CMK (cell line): ENCODE measurements at places on chromosomes 11 and 22.

GRCh38 chr22:20247010-20247505, 21.1 kb downstream of the RTN4R start:
- no peak for DNase-seq

DNA sequence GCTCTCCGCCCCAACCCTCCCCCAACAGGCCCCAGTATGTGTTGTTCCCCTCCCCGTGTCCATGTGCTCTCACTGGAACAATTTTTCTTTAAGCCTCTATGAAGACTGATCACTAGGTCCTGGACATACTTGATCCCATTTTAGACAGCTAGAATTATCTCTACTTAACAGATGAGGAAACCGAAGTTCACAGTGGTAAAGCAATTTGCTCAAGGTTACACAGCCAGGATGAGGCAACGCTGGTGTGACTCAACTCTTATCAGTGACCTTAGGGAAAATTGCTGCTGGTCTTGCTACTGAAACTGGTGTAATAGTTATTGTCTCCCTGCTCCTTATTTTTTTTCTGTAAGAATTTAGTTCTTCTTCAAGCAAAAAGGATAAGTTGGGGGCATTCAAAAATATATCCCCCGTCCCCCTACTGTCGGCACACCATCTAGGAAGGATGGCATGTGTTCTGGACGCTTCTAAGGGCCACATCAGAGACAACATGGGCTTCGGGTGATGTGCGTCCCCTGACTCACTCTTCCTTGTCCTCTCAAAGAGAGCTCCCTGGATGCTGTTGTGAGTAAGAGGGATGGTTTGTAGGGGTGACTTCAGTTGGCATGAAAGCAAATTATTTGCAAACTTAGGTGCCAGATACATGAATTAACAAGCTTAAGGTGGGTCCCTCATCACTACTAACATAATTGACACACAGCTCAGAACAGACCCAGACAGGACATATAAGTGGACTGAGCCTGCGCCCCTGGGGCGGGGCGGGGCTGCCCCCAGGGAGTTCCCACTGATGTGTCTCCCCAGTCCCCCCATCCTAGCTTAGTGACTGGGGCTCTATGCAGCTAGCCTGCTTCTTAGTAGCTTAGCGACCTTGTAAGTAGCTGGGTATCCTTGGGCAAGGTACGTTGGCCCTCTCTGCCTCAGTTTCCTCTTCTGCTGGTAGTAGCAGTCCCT, 23.6 kb upstream of the ALX4 start:
- DNase-seq: no peak

DNA sequence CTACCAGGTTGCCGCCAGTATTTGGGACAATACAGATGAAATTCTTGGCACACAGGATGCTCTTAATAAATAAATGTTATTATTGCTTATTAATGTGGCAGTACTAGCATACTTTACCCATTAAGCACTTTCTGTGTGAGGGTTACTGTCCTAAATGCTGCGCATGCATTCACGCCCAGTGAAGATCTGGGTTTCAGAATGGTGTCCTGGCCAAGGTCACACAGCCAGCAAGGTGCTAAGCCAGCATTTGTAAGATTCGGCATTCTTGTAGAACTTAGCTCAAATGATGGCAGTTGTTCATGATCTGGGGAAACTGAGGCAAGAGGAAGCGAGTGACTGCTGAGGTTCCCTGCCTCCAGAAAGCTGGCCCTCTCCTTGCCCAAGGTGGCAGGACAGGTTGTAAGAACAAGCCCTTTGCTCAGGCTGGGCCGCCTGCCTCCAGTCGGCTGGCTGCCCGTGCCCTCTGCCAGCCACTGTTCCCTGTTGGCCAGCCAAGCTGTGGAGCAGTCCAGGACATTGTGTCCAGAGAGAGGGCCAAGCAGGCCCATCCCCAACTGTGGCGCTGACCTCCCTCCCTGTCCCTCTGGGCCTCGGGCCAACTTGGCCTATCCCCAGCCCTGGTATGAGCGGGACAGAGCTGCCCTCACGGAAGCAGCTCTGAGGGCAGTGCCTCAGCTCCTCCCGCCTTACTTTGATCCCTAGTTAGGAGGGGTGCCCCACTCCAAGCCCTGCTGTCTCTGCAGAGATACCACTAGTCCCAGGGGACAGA, 28.8 kb downstream of the TOB2 start:
- DNase-seq: no peak

DNA sequence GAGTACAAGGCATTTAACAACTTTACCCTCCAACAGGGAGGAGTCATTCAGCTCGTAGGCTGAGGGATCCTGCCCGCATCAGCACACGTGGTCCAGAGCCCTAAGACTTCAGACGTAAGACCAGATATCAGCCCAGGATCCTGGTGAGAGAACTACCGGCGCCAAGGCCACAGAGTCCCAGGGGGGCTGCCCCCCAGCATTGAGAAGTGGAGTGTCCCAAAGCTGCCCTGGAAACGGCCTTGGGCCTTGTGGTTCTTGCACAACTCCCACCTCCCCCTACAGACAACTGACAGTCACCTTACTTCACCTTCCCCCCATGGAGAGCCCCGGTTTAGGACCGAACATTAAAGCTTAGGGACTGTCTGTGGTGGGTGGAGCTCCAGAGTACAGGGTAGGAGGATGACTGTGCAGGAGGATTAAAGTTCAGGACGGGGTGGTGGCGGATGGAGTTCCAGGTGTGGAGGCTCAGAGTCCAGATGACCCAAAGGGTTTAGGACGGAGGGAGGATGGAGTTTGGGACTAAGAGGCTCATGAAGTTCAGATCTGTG, 1.0 kb downstream of the C11orf91 start:
- DNase-seq: no peak

DNA sequence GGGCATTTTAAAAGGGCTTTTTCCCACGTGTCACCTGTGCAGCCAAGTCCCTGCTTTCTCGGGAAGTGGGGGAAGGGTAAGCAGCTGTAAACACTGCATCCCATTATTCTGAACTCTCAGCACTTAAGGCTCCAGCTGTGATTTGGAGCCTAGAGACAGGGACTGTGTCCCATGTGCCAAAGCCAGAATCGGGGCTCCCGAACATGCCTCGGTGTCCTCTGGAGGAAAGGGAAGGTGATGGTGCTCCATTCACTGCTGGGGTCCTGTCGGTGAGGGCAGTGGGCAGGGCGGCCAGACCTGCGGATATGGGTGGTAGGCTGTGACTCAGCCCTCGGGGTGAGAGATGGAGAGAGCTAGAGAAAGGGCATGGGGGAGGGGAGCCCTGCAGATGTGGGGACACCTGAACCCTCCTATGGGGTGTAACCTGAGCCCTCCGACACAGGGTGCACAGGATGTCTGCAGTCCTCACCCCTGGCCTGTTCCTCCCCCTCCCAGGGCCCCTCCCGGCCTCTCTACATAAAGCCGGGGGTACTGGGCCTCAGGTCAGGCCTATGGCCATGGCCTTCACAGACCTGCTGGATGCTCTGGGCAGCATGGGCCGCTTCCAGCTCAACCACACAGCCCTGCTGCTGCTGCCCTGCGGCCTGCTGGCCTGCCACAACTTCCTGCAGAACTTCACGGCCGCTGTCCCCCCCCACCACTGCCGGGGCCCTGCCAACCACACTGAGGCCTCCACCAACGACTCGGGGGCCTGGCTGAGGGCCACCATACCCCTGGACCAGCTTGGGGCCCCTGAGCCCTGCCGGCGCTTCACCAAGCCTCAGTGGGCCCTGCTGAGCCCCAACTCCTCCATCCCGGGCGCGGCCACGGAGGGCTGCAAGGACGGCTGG, 31.8 kb downstream of the CAPN1 start:
- DNase-seq: peak; percentile 42

- DNase-seq: no peak
Observed at GRCh38 chr11:68680541-68681231, 3.7 kb upstream of the GAL start.

DNA sequence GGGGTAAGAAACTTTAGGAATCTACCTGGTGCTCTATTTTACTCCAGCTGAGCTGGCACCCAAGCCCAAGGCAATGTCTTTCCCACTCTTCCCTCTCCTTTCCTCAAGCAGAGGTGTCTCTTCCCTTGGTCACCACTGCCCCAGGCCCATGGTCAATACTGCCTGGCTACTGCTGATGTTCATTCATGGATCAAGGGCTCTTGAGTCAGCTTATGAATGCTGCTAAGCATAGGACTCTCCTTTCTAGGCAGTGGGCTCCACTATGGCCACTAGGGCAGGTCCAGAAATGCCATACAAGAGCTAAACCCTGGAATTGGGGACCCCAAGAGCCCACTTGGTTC, 2.7 kb upstream of the HEPN1 start:
- no peak for DNase-seq

- DNase-seq: no peak
Observed at GRCh38 chr11:77129069-77129841, 1.2 kb downstream of the MYO7A start.

- no peak for DNase-seq
Observed at GRCh38 chr22:35863432-35863831, 145.8 kb downstream of the APOL5 start.

GRCh38 chr11:132046288-132046865, 676.0 kb downstream of the NTM start:
- DNase-seq: no peak

DNA sequence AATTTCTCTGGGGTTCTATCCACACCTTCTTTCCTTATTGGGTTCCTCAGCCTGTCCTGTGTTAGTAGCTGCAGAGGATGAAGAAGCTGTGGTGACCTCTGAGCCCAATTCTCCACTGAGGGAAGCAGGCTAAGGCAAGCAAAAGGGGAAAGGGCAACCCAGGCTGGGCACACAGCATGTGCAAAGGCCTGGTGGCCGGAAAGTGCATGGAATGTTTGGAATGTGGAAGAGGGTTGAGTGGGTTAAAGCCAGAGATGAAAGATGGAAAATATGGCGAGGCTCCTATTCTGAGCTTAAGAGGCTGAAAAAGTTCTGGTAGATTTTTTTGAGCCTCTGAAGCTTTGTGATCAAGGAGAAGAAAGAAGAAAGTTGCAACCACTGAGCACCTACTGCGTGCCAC, 247.1 kb downstream of the MIAT start:
- DNase-seq: no peak

DNA sequence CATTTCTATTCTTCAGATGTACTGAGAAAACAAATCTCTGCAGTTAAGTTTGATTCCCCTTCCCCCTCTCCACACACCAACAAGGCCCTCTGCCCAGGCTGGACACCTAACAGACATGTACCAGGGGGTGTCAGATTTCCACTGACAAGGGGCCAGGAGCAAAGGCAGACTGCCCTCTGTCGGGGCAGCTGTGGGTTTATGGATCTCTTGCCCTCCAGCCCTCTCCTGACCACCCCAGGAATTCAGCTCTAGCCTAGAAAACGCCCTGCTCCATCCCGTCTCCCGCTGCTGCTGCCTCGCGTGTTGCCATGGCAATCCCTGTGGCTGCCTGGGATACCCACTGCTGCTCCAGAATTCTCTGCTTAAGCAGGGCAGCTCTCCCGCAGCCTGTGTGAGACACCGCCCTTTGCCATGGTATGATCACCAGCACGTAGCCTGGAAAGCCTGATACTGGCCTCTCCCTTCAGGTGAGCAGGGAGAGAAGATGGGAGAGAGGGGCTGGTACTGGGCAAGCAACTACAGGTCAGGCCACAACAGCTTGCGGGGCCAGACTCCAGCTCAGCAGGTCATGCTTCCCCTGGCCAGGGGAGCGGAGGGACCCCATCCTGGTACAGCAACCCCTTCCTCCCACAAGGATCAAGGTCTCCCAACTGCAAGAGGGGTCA, 41.6 kb downstream of the BUD13 start:
- no peak for DNase-seq

DNA sequence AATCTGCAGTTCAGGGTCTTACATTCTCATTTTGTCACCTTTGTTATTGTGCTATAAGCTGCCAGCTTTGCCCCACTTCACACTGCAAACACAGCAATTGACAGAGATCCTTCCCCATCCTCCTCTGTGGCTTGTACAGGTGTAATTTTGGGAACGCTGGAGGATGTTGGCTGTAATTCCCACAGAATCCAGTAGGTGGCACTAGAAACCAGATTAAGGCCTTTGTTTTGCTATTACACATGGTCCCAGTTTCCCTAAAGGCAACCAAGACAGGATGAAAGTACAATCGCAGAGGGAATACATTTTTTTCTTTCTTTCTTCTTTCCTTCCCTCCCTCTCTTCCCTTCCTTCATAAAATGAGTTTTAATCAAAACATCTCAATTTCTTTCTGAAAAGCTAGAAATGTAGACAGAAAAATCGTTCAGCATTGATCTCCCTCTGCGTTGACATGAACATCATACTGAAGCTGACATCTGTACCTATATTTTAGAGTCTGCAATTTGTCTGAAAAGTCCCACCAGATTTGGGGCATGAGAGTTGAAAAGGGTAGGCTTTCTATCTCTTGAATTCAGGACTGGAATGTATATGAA, 21.3 kb upstream of the NELL1 start:
- peak; percentile 7 for DNase-seq

DNA sequence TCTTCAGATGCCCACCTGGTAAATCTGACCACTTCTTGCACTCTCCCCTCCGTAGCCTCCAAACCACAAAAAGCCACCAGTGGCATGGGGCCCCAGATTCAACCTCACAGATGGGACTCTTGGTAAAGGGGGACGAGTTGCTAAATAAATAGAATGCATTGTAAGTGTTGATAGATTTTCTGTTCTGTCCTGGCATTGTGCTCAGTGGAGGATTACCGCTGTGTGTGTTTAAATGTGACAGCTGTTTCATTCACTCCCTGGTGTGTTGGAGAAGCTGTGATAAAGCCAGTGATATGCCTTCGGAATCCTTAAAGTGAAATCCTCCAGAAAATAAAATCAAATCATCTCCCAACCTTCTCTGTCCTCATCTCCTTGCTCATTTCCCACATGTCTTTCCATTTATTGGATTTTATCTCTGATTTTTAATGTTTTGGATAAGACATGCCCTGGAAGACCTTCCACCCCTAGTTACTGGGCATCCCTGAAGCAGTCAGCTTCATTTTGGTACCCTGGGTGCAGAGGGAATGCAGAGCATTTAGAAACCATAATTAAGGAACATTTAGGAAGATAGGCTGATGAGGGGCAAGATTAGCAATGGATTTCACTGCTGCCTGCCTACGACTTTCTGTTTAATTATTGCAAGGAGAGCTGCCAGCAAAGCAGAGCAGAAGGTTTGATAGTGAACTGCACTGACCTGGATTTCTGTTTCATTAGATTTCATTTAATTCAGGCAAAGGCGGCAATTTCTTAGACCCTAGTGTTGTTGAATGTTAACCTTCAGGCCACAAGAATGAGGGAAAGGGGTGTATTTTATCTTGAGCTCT, 460.9 kb upstream of the KIRREL3 start:
- no peak for DNase-seq

GRCh38 chr22:28728621-28729313, 12.9 kb downstream of the CHEK2 start:
- no peak for DNase-seq

- DNase-seq: no peak
Observed at GRCh38 chr11:128862908-128863660, 4.0 kb downstream of the KCNJ1 start.

GRCh38 chr11:87366346-87366745, 328.6 kb downstream of the TMEM135 start:
- no peak for DNase-seq
